ENCODE measurements at places on chromosomes 12 and 14.

DNA sequence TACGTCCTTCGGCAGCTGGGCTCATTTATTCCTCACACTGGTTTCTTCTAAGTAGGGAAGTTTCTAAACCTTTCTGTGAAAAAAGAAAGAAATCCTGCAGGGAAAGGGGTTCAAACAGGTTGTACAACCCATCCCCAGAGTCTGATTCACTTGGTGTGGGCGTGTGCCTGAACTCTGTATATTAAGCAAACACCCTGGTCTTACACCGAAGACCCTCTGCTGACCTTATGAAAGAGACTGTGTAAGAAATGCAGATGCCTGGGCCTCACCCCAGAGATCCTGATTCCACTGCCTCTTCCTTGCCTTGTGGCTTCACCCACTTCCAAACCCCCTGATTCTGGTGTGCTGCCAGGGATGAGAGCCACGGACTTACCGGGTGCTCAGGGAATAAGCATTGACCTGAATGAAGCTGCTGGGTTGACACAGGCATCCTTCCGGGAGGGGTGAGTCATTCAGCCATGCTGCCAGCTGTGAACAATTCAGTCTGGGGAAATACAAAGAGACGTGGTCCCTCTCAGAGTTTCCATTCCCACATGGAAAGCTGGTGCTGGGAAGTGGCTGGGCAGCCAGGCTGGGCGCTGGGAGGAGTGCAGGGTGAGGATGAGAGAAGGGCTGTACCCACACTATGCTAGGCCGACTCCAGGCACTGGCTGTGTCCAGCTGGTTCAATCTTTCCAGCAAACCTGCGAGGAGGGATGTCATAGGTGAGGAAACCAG, 26.5 kb upstream of the ACTN1 start:
- no peak for DNase-seq

- DNase-seq = no peak
These were observed 2.1 kb downstream of the DDN start for GRCh38 chr12:48996794-48997718.

DNA sequence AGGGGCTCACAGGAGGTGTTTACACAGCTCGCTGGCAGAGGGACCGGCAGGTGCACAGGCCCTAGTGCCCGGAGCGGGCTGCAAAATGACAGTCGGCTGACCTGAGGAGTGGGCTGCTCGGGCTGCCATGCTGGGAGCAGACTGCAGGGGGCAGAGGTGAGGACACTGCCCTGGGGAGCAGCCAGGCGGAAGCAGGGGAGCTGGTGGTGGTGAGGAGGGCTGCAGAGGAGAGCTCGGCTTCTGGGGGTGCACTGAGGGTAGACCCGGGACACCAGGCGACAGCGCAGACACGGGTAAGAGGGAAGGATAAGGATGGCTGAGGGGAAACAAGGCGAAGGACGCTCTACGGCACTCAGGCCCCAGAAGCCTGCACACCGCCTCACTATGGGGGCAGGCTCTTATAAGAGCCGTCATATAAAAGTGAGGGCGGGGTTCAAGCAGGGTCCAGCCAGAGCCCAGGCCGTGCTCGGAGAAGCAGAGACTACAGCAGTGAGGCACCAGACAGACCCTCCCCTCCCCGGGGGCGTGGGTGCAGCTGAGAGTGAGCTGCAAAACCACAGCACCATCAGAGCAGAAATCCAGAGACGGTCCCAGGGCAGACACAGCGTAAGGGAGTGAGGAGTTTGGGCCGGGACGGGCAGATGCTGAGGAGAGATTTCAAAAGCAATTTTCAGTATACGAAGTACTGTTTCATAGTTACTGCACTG, 62.5 kb downstream of the CCDC88C start:
- DNase-seq = no peak

DNA sequence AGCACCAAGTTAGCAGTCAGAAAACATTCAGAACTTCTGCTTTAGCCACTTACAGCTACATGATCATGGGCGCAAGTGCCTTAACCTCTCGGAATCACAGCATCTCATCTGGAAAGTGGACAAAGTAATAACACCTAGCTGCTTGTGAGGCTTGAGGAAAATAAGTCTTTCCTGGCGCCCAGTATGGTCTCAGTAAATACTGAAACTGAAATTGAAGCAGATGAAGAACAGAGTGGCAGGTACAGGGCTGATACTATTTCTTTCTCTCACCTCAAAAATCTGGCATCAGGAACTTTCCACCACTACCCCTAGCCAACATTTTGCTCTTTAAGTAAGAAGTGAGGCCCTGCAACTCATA, 129.7 kb upstream of the FUT8 start:
- DNase-seq = no peak

DNA sequence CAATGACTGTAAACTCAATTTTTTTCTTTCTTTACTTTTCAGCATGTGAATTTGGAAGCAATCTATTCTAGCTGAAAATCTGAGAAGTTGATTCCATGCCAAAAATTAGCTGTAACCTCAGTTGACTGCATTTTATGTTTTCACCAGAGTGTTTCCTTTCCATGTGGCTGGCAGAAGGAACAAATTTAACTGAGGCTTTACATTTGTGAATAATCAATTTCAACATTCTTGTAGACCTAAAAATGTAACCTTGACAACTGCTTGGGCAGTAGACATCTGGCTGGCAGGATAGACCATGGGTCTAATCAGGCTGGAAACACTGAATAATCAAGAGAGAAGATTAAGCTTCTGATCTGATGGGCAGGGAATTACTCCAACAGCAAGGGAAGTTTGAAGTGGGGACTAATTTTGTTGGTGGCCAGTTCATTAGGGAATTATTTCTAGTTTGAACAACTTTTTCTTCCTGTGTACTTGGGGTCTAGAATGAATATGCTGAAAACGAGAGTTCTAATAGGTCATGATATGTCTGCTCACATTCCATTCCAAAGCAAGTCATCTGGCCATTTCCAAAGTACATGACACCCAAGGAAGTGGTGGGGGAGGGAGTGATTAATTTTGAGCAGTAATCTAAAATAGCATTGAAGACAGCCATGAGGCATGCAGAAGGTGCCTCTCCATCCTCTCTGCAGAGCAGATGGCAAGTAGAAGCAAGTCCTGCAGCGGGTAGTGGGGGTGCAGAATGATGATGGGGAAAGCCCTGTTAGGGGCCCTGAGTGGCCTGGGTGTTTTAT, 68.2 kb downstream of the ATP23 start:
- no peak for DNase-seq

GRCh38 chr14:100781952-100782351, 44.0 kb upstream of the MEG3 start:
- DNase-seq = no peak

DNA sequence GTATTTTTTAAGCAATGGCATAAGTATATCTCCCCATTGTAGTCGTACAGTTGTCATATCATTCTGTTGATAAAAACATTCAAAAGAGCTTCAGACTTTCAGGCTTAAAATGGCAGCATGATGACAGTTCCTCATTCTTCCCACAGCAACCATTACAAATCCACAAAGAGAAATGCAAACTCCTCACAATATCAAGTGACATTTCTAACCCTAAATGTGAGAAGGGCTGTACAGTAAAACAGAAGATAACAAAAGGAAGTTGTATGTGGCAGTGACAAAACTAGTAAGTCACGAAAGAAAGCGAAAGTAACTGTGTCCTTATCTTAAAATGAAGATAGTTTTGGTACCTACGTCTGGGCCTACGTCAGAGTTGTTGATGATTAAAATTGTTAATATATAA, 46.7 kb downstream of the GXYLT1 start:
- DNase-seq = peak; percentile 16

GRCh38 chr12:16369156-16369555, 21.7 kb downstream of the MGST1 start:
- DNase-seq = no peak

- no peak for DNase-seq
These were observed 289.5 kb downstream of the RMST start for GRCh38 chr12:97752129-97752528.

GRCh38 chr12:94760786-94761185, 110.4 kb upstream of the TMCC3 start:
- no peak for DNase-seq

DNA sequence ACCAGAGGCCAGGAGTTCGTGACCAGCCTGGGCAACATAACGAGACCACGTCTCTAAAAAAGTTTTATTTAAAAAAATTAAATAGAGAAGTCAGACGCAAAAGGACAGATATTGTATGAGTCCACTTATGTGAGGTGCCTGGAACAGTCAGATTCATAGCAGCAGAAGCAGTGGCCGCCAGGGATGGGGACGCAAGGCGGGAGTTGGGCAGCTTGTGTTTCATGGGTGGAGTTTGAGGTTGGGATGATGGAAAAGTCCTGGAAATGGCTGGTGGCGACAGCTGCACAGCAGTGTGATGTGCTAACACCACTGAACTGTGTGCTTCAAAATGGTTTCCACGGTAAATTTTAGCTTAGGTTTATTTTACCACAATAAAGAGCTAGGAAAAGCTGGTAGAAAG, 57.6 kb upstream of the DDX11 start:
- no peak for DNase-seq

- DNase-seq = no peak
These were observed 4.7 kb upstream of the FAM234B start for GRCh38 chr12:13039328-13039956.

DNA sequence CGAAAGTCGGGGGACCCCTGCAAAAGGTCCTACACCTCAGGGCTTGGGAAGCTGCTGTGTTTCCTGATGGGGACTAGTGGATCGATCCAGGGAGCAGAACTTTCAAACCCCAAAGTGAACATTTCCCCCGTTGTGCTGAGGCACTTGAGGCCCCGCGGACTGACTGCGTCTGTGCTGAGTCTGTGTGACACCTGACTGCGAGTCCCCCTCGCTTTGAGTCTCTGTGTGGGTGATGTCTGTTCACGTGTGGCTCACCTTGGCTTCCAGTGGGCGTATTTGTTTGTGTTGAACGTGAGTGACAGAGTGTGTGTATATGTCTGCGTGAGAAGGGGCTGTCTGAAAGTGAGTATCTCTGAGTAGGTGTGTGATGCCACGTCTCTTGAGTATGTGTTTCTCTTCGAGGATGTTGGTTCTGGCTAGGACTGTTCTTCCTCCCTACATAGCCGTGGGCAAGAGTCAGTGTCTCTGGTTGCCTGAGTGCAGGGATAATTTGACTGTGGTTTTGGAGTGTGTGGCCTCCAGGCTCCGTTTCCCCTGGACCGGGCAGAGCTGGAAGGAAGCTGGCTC, 1.3 kb downstream of the TEAD4 start:
- no peak for DNase-seq

GRCh38 chr14:65949711-65950516, 536.3 kb upstream of the CCDC196 start:
- DNase-seq = no peak

DNA sequence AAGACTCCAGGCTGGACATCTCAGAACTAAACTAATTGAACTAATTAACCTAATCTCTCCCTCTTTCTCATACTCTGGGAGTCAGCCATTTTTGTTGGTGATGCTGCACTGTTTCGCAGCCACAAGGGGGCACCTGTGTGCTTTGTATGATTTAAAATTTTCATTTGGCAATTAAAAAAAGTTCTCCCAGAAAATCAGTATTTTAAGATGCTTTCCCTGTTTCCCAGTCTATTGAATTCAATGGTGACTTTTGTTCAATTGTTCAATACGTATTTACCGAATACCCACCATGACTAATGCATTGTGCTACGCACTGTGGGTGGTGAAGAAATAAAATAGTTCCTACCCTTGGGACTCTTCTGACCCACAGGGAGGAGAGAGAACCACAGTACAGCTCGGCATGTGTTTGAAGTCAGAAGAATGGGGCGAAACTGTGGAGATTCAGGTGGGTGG, 63.7 kb downstream of the ZNF664 start:
- DNase-seq = no peak

DNA sequence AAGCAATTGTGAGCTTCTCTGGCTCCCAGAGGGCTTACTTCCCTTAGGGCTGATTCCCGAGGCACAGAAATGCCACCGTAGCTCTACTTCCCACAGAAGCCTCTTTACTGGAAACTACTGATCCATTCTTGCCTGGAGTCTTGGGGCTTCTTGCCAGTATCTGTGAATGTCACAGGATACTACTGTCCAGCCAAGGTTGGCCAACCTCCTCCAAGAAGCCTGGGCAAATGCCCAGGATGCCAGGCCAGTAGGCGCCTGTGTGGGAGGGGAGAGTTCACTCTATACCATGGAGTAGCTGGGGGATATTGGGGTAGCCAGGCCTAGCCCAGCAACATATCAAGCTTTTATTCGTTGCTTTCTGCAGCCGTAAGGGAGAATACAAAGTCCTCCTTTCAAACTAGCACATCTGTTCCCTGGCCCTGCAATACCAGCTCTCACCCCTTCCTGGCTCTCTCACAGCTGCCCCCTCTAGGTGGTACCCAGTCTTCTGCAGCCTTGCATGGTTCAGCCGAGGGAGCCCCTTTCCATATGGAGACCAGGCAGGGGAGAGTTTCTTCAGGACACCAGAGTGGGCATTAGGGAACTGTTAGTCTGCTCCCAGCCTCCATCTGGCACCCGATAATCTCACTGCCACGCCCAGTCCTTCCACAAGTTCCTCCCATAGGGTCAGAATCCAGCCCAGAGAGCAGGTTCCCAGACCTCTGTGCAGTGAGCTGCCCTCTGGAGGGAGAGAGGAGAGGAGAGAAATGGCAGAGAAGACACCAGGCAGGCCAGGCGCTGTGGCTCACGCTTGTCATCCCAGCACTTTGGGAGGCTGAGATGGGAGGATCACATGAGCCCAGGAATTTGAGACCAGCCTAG, 24.3 kb upstream of the PLEK2 start:
- no peak for DNase-seq

GRCh38 chr12:79514730-79515529, 175.8 kb downstream of the PAWR start:
- no peak for DNase-seq

DNA sequence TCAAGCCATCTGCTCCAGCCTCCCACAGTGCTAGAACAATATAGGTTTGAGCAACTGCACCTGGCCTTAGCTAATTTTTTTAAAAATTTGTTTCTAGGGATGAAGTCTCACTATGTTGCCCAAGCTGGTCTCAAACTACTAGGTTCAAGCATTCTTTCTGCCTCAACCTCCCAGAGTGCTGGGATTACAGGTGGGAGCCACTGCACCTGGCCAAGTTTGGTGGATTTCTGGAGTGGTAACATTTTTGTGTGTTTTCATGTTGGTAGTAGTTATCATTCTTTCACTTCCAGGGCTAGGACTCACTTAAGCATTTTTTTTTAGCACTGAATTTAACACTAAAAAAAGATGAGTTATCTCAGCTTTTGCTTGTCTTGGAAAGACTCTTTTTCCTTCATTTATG, 328.0 kb upstream of the RGS6 start:
- no peak for DNase-seq
